ENCODE measurements at places on chromosomes 11 and 22.

GRCh38 chr22:41758231-41758630 lies 42.2 kb upstream of the CCDC134 start:
- DNase-seq = no peak

GRCh38 chr11:11732116-11732515 lies 109.7 kb upstream of the USP47 start:
- DNase-seq = no peak

- no peak for DNase-seq
Measured at GRCh38 chr11:7696424-7696823, 9.9 kb downstream of the OVCH2 start.

GRCh38 chr22:43466710-43467109 lies 54.9 kb downstream of the MPPED1 start:
- DNase-seq = no peak

GRCh38 chr11:101816613-101817012 lies 98.2 kb upstream of the CEP126 start:
- no peak for DNase-seq

GRCh38 chr11:79783833-79784232 lies 343.0 kb upstream of the TENM4 start:
- no peak for DNase-seq

- DNase-seq = no peak
Measured at GRCh38 chr11:130269326-130269943, 45.3 kb downstream of the ZBTB44 start.

- no peak for DNase-seq
Measured at GRCh38 chr11:75342231-75342918, 9.1 kb downstream of the ARRB1 start.

- DNase-seq = peak; percentile 71
Measured at GRCh38 chr11:35145271-35145670, 6.3 kb downstream of the CD44 start.

GRCh38 chr11:102932678-102933077 lies 22.9 kb downstream of the MMP13 start:
- DNase-seq = no peak

GRCh38 chr22:50529897-50530579 lies at the start of gene TYMP:
TSS of gene TYMP (minus strand) at chr22:50530012. CDS start at chr22:50529709, 303 bp downstream.
- DNase-seq = peak; percentile 89

Measured in AG20443 (cell line).